ENCODE measurements at places on chromosomes 5 and 9.

DNA sequence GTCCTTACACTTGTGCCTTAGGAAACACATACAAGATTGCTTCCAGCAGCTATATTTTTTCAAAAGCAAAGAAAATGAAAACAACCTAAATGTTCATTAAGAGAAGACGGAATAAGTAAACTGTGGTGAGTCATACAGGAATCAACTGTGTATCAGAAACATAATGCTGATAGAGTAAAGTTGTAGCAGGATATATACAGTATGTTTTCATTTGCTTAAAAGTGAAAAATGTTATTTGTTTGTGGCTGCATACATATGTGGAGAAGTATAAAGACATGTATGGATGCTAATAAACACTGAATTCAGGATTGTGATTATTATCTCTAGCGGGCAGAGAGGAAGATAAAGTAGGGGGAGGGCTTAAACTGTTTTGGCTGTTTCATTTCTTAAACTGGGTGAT, 8.3 kb downstream of the DCTN4 start:
- DNase-seq, result no peak

DNA sequence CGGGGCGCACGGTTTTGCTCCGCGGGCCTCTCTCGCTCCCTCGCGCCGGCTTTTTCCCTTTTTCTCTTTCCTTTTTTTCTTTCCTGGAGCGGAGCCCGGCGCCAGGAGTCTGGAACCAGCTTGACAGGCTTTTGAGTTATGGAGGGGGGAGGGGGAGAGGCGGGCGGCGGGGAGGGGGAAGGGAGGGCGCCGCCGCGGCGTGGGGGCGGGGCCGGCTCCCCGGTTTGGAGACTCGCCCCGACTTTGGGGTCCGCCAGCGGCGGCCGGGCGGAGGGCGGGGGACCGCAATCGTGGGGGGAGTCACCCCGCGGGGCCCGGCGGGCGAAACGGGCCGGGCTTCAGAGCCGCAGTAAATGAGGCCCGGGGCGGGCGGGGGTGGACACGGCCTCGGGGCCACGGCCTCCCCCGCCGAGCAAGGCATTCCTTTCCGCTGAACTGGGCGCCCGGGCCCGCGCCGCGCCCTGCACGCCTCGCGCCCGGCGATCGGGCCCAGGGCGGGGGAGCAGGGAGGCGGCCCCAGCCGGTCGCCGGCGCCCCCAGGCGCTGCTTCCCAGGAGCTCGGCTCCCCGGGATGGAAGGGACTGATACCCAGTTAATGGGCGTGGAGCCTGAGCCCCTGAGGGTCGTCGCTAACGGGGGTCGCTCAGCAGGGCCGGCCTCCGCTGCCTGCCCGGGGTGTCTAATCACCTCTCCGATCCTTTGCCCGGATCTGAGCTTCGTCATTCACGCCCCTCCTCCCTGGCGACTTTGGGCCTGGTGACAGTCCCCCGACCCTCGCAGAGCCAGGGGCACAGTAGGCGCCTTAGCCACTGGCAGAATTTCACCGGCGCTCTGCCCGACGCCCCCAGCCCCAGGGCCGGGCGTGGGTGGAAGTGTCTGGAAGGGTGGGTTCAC, 138.1 kb downstream of the C9orf50 start:
- DNase-seq, result peak; percentile 89

- no peak for DNase-seq
Observed at GRCh38 chr5:107389130-107389774, 281.5 kb downstream of the EFNA5 start.

DNA sequence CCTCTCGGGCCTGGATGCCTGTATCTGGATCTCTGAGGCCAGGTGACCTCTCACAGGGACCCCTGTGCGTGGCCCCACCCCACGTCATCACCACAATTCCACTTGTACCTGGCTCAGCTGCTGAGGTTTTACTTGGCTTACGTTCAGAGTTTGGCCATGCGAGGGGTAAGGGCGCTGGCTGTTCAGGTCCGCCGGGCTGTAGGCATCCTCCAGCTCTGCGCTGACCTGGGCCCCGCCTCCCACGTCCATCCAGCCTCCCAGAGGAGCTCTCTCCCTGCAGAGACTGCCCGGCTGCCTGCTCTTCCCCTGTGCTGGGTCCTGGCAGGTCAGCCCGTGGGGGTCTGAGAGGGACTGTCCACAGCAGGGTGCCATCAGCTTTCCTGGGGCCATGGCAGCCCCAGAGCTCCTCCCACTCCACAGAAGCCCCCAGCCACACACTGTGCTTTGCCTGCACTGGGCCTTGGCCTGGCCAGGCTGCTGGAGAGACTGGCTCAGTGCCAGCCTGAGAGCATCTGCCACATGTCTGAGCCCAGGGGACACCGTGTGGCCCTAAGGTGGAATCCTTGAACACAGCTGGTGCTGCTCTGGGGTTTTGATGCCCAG, 43.6 kb downstream of the SLC6A3 start:
- DNase-seq, result peak; percentile 11

DNA sequence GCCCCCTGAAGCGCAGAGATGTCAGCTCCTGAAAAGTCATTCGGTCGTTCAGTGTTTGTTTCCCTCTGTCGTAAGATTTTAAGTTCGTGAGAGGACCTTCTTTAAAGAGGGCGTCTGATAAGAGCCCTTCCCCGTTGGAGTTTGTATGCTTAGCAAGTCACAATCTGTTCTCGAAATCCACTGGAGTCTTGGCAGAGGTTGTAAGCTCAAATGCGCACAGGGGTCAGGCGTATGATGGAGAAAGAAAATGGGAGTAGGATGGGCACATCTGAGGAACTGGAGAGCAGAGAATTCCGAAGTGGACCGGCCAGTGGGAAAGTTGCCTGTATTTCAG, 710 bp downstream of the HSD17B4 start:
- no peak for DNase-seq

DNA sequence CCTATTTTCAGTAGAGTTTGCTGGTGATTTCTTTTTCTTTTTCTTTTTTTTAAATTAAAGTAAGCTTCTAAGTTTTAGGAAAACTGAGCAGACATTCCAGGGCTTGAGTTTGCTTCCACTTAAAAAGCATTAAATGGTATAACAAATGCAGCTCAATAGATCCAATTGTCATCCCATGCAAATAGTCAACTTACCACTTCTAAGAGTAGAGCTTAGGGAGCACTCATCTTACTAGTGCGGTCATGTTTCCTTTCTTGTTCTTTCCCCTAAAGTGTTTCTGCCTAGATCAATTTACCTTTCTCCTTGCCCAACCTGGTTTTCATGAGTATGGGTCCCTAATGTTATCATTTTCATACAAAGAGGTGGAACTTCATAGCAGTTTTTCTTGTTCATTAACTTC, 13.0 kb upstream of the CEP120 start:
- DNase-seq, result no peak

- DNase-seq, result no peak
Observed at GRCh38 chr5:65727491-65728156, 5.6 kb downstream of the NLN start.

- DNase-seq, result no peak
Observed at GRCh38 chr5:101663543-101663942, 632.5 kb downstream of the SLCO4C1 start.

- no peak for DNase-seq
Observed at GRCh38 chr9:113221800-113222481, 597 bp downstream of the SLC31A1 start.

GRCh38 chr5:62585751-62586150, 7.1 kb downstream of the LRRC70 start:
- DNase-seq, result no peak

GRCh38 chr9:134633362-134634142, 8.1 kb upstream of the COL5A1 start:
- peak; percentile 6 for DNase-seq

- no peak for DNase-seq
Observed at GRCh38 chr9:68509689-68510088, 31.0 kb downstream of the TMEM252 start.

DNA sequence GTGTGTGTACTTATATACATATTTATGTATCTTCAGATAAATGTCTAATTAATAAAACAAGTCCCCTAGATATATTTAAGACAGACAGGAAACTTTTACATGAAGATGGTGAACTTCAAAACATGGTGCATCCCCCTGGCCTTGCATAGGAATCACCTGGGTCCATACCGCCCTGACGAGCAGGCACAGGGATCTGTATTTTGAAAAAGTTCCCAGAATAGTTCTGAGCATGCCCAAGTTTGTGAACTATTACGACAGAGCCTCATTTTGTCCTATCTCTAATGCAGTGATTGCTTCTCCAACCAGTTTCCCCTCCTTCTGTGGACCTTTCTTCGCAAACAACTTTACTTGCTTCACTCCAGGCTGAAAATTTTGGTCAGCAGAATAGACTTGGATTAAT, 98.1 kb downstream of the APBA1 start:
- DNase-seq, result no peak

DNA sequence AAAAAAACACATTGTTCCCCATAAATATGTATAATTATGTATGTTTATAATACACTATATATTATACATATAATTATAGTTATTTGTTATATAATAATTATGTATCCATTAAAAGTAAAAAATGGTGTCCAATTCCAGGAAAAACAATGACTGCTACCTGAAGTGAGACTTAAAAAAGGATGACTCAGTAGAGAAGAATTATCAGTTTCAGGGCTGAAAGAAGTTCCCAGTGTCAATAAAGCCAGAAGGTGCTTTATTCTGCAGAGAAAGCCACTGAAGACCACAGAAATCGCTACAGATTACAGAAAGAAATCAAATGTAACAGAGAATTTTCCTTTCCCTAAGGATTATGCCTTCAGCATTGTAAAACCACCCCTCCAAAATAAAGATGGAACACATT, 50.9 kb downstream of the ANKRD31 start:
- DNase-seq, result no peak

DNA sequence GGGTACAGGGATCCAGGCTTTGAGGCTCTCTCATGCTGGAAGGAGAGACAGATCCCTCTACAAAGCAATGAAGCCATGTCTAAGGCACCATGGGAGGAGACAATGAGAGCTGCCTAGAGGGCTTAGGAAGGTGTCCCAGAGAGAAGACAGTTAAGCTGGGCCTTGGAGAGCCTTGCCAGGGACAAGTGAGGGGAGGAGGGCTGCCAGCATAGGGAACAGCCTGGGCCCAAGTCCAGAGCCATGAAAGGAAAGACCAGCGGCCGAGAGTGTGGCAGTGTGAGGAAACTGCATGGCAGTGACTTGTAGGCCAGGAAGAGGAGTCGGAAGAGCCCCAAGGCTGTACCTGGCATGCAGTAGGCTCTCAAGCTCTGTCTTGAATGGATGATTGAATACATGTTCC, 88.5 kb downstream of the PSD2 start:
- DNase-seq, result peak; percentile 53

DNA sequence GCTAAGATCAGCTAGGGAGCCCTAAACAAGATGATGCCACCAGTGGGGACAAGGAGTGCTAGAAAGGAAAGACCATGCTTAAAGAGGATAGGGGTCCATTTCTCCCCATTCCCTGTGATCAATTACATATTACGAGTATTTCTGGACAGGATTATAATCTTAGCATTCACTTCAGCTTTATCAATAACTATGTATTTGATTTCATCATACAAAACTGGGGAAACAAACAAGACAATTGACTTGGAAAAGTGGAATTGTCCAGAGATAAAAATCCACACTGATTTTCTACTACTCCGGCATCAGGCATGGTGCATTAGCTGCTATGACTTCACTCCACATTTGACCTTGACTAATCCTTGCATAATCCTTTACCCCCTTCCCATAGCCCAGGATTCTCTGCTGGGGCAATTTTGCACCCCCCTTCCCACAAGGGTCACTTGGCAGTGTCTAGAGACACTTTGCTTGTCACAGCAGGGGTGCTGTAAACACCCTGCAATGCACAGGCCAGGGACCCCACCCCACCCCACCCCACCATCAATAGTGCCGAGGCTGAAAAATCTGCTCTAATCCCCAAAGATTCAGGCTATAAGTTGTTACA, 29.9 kb upstream of the UBE2QL1 start:
- no peak for DNase-seq

Data from left ventricle myocardium inferior (tissue), 1 donor.